Bronchial smooth muscle cell (primary cell): ENCODE measurements at places on chromosomes 2 and 18. TPM values are rescaled to one million over a fixed set of nuclear protein-coding genes. Genes with fewer than 3 reads are reported as not detected.

NPHP1 gene
- 5.5 and 5.7 TPM in 2 replicates for total RNA-seq

SERPINB7 gene
- total RNA-seq: 0.79 TPM in 1 of 2 replicates, not detected in the other

OR6B2 gene
- total RNA-seq: not detected in 2 replicates

GMCL1 gene
- total RNA-seq: 3.8 and 4.1 TPM in 2 replicates

TXNDC2 gene
- 0.16 TPM in 1 of 2 replicates, not detected in the other for total RNA-seq

GALNT1 gene
- 32.9 and 47.8 TPM in 2 replicates for total RNA-seq

PLEK gene
- not detected in 2 replicates for total RNA-seq

MYOM1 gene
- 0.95 and 1.7 TPM in 2 replicates for total RNA-seq

CSRNP3 gene
- total RNA-seq: 1.9 and 2.0 TPM in 2 replicates

BAZ2B gene
- 53.0 and 65.8 TPM in 2 replicates for total RNA-seq

DSC2 gene
- under 0.01 and 0.09 TPM in 2 replicates for total RNA-seq

ERICH2 gene
- total RNA-seq: 1.2 TPM in 1 of 2 replicates, not detected in the other

SKA1 gene
- 0.52 and 0.95 TPM in 2 replicates for total RNA-seq

TSPYL6 gene
- not detected in 2 replicates for total RNA-seq

IAH1 gene
- 57.4 and 68.7 TPM in 2 replicates for total RNA-seq

COL4A4 gene
- 0.16 and 0.17 TPM in 2 replicates for total RNA-seq

FAM124B gene
- under 0.01 and 0.16 TPM in 2 replicates for total RNA-seq

NEURL3 gene
- 0.09 and 0.16 TPM in 2 replicates for total RNA-seq

PPP1R1C gene
- 0.47 TPM in 1 of 2 replicates, not detected in the other for total RNA-seq

CAPN14 gene
- 0.16 and 0.17 TPM in 2 replicates for total RNA-seq

TMEM247 gene
- not detected in 2 replicates for total RNA-seq

SERPINB11 gene
- not detected in 2 replicates for total RNA-seq

BMP10 gene
- not detected in 2 replicates for total RNA-seq

EMX1 gene
- total RNA-seq: 0.16 TPM in 1 of 2 replicates, not detected in the other

ANKZF1 gene
- total RNA-seq: 18.0 and 20.5 TPM in 2 replicates

ZAP70 gene
- total RNA-seq: 0.09 and 0.16 TPM in 2 replicates

GLI2 gene
- 4.0 and 4.7 TPM in 2 replicates for total RNA-seq

RRM2 gene
- total RNA-seq: 1.9 and 3.2 TPM in 2 replicates

FANCL gene
- 13.9 and 24.1 TPM in 2 replicates for total RNA-seq

ORC2 gene
- 9.2 and 11.0 TPM in 2 replicates for total RNA-seq

UGT1A7 gene
- total RNA-seq: not detected in 2 replicates

SCN2A gene
- total RNA-seq: 3.3 and 10.9 TPM in 2 replicates

GALNT14 gene
- 0.17 TPM in 1 of 2 replicates, not detected in the other for total RNA-seq

CYRIA gene
- 1.7 and 3.3 TPM in 2 replicates for total RNA-seq

ZC3H6 gene
- total RNA-seq: 2.5 and 4.3 TPM in 2 replicates

BUB1 gene
- total RNA-seq: 5.8 and 22.1 TPM in 2 replicates
